Stimulated activated CD4-positive, alpha-beta T cell treated with anti-CD3 and anti-CD28 coated beads, Interleukin-12 subunit alpha, Interleukin-12 subunit beta, amount 100 ng/mL, for 4 hours (primary cell): ENCODE measurements at places on chromosomes 4 and X.

DNA sequence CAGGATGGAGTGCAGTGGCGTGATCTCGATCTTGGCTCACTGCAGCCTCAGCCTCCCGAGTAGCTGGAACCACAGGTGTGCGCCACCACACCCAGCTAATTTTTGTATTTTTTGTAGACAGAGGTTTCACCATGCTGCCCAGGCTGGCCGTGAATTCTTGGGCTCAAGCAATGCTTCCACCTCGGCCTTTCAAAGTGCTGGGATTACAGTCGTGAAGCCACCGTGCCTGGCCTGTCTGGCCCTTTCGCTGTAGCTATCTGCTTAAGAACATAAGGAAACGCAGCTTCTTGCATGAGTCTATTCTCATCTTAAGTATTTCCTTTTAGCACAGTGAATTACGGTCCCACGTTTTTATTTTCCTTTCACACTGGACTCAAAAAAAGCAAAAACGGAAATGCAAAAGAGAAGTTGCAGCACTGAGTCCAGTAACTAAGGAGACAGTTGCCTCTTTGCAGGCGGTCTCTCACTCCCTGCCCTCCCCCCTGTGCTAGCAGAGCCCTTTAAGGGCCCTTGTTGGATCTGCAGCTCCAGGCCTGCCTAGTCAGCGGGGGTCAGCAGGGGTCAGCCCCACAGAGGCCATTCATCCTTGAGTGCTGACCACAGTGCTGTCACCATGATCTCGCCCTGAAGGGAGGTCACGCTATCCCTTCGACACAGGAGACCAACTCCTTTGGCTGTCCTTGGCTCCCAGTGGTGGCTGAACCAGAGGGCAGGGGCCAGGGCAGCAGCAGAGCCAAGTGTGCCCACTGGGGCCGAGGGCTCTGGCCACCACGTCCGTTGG is 21.8 kb upstream of the TBC1D14 start:
- DNase-seq, result no peak

DNA sequence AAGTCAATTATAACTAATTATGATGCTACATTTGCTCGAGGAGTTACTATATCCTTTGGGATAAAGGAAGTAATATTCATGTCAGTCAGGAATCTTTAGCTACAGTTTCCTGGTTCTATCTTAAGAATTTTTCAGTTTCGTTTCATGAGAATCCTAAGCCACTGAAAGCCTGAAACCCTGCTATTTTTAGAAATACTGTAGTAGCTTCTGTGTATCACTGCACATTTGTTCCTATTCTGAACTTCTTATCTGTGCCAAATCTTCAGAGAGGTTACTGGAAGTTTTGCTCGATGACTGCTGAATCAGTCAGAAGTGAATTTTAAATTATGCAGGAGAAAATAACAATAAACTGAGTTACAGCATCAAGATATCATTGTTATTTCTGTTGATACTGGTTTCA is 249.2 kb downstream of the TENM3 start:
- no peak for DNase-seq

DNA sequence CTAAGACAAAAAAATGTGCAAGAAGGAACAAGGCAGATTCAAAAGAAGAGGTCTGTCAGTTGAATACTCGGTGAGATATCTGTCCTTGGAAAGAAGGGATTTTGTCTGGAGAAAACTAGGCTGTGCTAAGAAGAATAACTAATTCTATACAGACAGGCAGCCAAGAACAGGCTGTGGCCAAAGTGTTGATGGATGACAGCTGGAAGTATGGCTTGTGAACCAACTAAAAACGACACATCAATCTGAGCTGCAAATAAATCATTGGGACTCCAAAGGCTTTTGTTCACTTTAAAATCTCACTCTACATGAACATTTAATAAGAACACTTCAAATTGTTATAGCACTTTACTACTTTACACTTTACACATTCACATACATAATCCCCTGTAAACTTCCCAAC is 70.5 kb upstream of the IGSF1 start:
- no peak for DNase-seq

GRCh38 chr4:76874176-76874575 is 23.8 kb downstream of the SOWAHB start:
- DNase-seq, result no peak

- DNase-seq, result no peak
These were observed 60.2 kb upstream of the HPGD start for GRCh38 chr4:174582463-174582862.

DNA sequence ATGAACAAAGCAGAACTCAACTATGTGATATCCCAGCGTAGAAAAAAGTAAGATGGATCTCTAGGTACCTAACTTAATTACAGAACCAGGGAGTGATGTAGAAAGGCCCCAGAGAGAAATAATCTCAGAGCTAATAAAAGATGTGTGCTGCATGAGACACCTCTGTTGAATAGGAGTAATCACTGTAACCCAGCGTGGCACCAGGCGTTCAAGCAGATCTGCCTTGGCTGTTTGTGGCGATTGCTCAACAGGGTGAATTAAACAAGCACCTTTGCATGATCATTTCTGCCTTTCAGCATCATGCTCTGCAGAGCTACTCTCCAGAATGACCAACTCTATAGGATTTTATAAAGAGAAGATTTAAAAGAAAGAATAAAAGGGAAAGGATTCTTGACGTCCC is 81.7 kb upstream of the KCNIP4 start:
- DNase-seq, result no peak

- DNase-seq, result no peak
These were observed 739.4 kb upstream of the TENM3 start for GRCh38 chr4:181503687-181504390.

DNA sequence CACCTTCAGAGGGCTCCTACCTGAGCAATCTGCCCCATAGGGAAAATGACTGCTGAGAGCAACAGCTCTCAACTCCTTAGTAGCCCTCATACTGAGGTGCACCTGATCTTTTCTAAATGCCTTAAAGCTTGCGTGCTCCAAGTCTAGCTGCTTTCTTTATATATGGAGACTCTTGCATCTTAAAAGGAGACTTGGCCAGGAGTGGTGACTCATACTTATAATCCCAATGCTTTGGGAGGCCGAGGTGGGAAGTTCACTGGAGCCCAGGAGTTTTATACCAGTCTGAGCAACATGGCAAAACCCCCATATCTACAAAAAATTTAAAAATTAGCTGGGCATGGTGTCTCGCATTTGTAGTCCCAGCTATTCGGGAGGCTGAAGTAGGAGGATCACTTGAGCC is 78.1 kb upstream of the TRIM2 start:
- DNase-seq, result no peak

DNA sequence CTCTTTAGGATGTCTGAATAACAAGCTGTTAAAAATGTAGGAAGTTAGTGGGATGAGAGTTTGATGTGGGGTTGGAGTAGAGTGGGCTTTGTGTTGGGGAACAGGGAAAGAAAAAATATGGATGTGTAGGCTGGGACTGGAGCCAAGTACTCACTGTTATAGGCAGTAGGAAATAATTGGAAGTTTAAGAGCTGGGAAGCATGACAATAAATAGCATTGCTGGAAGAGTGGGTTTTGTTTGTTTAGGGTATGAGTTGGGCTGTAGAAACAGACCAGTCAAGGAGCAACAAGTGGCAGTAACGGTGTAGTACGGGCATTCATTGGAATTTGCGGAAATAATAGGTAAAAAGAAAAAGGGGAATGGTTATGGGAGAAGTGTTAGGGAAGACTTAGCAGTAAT is 81.6 kb downstream of the KDM6A start:
- DNase-seq, result no peak

- no peak for DNase-seq
These were observed 906.9 kb upstream of the INTU start for GRCh38 chr4:126725906-126726305.

DNA sequence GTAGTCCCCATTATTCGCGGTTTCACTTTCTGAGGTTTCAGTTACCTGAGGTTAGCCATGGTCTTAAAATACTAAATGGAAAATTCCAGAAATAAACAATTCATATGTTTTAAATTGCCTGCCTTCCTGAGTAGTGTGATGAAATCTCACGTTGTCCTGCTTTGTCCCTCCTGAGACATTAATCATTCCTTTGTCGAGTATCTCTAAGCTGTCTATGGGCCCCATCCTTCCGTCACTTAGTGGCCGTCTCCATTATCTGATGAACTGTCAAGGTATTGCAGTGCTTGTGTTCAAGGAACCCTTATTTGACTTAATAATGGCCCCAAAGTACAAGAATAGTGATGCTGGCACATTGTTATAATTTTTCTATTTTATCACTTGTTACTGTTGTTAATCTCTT is 94.8 kb downstream of the ADGRL3 start:
- no peak for DNase-seq

DNA sequence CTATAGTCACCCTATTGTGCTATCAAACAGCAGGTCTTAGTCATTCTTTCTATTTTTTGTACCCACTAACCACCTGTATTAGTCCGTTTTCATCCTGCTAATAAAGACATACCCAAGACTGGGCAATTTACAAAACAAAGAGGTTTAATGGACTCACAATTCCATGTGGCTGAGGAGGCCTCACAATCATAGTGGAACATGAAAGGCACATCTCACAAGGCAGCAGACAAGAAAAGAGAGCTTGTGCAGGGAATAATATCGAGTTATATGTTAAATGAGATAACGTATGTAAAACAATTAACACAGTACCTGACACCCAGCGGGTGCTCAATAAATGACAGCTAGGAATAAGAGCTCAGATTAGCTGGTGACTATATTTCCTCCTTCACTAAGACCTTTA is 88.1 kb upstream of the WDR44 start:
- DNase-seq, result no peak

DNA sequence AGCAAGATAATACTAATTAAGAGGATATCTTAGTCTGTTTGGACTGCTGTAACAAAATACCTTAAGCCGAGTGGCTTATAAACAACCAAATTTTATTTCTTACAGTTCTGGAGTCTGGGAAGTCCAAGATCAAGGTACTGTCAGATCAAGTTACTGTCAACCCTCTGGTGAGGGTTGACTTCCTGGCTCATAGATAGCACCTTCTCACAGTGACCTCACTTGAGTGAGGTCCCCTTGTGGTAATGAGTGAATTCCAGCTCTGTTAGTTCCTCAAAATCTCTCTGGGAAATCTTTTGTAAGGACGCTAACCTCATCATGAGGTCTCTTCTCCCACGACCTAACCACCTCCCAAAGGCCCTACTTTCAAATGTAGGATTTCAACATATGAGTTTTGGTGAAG is 36.9 kb upstream of the ADGRA3 start:
- no peak for DNase-seq

GRCh38 chr4:55154290-55154880 is 29.0 kb upstream of the KDR start:
- no peak for DNase-seq

DNA sequence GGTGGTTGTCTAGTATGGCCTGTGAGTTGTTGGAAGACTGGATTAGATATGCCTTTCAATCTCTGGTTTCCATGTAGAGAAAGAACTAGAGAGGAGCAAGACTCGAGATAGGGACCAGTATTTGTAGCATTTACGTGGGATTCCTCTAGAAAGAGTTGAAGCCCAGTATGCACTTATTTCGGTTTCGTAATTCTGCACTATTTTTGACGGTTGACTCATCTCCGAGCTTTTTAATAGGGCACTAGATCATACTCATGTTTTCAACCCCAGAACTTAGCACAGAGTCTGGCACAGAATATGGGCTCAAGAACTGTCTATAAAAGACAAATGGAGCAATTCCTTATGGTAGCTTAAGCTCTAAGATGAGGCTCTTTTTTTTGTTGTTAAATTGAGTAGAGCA is 15.7 kb downstream of the HELT start:
- no peak for DNase-seq

DNA sequence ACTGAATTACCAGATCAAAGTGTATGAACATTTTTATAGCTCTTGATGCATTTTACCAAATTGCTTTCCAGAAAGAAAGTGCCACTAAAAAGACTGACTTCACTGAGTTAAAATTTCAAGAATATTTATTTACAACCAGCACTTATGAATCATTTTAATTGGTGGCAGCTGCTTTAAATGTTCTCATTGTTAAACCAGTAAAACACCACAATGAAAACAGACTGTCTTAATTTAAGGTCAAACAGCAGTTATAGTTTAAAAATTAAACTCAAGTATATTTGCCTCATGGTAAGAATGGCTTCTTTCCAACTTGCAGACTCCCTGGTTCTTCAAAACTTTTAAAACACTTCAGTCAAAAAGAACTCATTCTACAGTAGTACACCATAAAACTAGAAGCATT is 36.9 kb downstream of the AMMECR1 start:
- DNase-seq, result no peak

DNA sequence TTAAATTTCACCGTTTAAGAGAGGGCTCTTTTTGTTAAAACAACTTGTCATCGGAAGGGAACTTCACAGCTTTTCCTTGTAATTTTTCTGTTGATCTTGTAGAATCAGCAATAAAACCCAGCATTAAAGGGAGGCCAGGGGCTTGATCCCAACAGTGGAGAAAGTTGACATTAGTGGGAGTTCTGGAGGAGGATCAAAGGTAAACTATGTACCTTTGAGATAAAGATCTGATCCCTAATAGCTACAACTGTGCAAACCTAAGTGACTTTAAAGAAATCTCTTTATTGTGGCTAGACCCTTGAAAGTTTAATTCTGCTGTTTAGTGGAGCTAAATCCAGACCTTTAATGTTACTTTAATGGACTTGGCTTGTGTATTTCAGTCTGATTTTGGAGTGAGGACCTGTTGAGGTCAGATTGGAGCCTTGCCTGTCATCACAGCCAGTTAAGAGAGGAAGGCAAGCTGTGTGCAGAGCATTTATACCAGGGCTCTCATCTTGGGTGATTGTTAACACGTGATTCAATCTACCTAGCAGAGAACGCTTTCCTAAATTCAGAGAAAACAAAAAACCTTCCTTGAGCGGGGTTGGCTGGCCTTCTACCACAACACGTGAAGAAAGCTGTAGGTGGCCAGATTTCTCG is 1.7 kb downstream of the DOCK11 start:
- no peak for DNase-seq

DNA sequence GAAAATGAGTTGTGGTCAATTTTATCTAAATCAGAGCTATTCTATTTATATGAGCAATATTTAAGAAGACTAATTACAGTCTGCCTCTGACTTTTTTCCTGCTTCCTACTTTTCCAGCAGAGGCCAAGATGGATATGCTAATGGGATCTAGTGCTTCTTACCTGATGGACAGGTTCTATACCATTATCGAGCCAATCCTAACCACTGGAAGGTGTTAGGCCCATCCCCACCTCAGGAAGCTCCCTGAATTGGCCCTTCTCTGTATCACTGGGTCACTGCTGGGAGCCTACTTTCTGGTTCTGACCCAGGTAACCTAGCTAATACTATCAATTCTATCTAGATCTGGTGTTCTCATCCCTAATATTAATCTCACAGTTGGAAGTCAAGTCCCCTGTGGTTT is 577 bp upstream of the YIPF7 start:
- DNase-seq, result no peak

GRCh38 chr4:182878633-182879495 is 38.3 kb downstream of the DCTD start:
- no peak for DNase-seq

DNA sequence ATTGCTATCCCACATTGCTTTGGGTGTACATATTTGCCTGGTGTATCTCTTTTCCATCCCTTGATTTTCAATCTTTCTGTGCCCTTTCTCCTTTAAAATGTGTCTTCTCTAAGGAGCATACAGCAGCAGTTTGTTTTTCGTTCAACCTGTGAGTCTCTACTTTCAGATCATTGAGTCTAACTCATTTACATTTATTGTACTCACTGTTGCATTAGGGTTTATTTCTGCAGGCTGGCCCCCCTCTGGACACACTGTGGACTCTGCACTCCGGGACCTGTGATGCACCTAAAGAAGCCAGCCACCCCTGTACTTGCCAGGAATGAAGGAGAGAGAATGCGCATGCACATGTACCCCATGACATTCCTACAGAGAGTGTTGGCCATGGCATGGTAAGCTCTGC is 93.0 kb downstream of the FAM53A start:
- DNase-seq, result no peak
